ENCODE measurements at places on chromosomes 16 and 17.

DNA sequence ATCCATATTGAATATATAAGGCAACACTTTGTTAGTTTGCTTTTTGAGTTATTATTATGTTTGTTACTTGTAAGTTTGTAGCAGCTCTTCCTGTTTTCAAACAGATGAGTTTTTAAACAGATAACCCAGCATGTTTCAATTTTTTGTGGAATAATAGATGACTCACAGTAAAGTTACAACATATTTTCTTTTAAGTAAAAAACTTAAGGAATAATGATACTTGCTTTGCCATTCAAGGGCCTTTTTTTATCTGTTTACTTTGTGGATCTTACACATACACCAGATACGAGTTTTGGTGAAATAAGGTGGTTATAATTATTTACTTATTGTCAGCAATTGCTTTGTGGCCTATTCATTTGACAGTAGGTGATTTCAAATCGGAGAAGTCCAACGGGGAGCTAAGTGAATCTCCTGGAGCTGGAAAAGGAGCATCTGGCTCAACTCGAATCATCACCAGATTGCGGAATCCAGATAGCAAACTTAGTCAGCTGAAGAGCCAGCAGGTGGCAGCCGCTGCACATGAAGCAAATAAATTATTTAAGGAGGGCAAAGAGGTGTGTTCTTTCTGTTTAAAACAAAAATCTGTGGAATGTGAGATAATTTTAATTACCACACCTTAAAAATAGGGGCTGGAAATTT lies 66.3 kb downstream of the BPTF start:
- DNase-seq: no peak

- no peak for DNase-seq
These were observed 415.0 kb upstream of the MAF start for GRCh38 chr16:80015566-80015965.

GRCh38 chr16:86089334-86089900 lies 190.5 kb downstream of the IRF8 start:
- no peak for DNase-seq

DNA sequence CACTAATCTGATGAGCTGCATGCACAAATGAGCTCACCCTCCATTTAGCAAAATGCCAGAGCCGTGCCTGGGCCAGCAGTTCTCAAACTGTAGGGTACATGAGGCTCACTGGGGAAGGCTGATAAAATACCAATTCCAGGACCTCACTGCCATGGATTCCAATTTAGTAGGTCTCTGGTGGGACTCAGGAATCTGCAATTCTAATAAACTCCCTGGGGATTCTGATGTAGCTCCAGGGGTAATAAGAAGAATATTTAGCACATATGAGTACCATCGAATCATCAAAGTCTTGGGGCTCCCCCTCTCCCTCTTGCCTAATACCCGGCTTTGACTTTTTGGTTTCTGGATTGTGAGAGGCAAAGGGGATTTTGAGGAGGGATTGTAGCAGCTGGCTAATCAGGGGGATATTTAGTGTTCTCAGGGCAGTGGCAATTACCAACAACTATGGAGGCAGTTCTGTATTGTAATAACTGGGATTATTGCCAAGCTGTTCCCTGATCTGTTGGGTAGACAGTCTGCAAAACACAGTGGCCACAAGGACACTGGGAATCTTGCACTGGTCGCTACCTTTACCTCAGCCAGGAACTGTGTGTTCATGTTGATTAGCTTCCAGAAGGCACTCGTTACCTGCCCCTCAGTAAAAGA lies 140.4 kb downstream of the SHISA9 start:
- DNase-seq: no peak

- peak; percentile 68 for DNase-seq
These were observed 690 bp downstream of the PITPNC1 start for GRCh38 chr17:67377488-67378453.

DNA sequence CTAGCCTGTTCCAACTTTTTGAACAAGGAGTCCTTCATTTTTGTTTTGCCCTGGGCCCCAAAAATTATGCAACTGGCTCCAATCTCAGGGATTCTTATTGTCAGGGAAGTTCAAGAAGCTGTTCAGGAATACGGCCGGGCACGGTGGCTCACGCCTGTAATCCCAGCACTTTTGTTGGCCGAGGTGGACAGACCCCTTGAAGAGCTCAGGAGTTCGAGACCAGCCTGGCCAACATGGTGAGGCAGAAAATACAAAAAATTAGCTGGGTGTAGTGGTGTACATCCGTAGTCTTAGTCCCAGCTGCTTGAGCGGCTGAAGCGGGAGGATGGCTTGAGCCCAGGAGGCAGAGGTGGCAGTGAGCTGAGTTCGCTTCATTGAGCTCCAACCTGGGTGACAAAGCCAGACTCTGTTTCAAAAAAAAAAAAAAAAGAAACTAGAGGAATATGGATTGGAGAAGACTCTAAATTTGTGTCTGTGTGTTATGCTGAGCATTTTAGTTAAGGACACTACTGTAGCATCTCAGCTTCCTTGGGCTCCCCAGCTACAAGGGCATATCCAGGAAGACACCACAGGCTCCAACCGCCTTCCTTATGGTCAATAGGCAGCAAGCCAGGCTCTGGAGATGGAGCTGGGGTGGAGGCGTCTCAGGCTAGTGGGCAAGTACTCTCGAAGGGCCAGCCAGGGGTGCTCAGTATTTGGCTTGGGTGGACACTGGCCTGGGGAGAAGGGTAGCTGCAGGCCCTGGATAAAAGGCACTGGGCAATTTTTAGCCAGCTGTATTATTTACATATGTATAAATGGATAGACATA lies 56.8 kb upstream of the CREBBP start:
- DNase-seq: no peak

GRCh38 chr17:43636426-43636825 lies 25.3 kb downstream of the MEOX1 start:
- DNase-seq: no peak

DNA sequence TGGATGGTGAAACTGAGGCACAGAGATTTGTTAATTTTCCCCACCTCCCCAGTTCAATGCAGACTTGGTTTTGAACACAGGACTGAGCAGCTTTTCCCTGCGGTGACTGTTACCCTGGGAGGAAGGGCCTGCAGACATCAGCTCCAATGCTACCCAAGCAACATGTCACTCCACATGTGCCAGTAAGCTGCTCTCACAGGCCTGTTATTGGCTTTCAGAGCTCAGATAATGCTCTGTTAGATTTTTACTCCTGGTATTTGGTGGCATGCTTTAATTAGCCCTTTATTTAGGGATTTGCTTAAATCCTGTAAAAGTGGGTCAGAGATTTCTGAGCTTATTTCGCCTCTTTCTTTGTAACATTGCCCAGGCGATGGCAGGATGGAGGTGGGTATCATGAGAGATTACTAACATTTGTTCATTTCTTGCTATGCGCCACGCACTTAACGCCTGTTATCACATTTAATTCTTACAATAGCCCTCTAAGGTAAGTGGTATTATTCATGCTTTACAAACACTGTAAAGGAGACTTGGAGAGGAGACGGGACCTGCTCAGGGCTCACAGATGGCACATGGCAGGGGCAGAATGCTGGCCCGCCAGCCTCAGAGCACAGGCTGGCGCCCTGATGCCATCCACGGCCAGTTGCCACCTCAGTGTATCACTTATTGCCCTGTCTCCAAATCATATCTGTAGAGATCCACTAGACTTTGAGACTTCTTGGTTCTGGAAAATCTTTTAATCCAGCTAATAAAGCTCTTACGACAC lies 84.0 kb upstream of the CACNG5 start:
- DNase-seq: no peak

DNA sequence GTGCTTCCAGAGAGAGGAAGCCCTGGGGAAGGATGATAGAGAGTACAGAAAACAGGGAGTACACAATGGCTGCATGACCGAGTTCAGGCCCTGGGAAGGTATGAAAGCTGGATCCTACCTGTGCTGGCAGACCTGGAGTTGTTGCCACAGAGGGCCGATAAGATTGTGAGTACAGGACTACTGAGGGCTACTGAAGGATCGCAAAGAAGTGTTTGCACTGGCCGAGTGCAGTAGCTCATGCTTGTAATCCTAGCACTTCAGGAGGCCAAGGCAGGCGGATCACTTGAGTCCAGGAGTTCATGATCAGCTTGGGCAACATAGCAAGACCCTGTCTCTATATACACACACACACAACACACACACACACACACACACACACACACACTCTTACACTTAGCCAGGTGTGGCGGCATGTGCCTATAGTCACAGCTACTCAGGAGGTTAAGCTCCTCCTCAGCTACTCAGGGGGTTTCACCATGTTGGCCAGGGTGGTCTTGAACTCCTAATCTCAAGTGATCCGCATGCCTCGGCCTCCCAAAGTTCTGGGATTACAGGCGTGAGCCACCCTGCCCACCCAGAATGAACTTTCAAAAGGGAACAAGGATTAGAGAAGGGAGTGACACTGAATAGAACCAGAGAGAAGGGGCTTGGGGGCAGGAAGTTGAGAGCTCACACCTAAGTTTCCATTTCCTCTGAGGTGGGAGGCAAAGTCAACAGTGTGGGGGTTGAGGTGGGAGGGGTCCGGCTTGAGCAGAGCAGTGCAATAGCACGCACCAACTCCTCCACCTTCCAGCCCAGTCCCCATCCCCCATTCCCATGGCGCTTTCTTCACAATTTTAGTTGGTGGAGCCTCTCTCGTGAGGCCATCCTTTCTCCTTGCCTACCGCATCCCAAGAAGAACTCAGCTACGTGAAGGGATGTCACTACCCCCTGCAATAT lies 7.5 kb downstream of the SCIMP start:
- DNase-seq: peak; percentile 31

GRCh38 chr16:66900721-66901441 lies 17.8 kb downstream of the CDH16 start:
- no peak for DNase-seq

DNA sequence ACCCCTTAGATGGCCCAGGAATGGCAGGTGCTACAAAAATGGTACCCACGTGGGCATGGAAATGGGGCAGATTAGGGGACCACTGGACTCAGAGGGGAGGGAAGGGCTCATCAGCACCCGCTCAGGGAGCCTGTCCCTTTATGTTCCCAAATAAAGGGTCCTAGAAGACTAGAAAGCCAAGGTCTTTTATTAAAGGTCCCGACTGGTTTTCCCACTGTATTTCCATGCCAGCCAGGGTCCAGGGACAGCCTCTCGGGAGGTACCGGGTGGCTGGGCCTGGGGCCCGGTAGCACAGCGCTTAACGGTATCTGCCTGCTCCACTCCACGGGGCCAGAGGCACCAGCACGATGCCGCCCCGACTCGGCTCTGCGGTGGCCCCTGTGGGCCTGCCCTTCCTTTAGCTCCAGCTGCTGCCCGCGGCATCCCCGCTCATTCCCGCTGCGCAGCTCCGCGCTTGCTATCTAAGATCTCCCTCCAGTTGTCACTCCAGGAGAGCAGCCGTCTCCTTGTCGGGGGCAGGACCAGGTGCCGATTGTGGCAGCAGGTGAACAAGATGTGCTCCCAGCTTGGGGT lies 1.4 kb downstream of the NT5C start:
- no peak for DNase-seq

GRCh38 chr16:46974352-46974751 lies 878 bp upstream of the DNAJA2 start:
- DNase-seq: peak; percentile 40
